ENCODE measurements at places on chromosomes 6 and 20.

DNA sequence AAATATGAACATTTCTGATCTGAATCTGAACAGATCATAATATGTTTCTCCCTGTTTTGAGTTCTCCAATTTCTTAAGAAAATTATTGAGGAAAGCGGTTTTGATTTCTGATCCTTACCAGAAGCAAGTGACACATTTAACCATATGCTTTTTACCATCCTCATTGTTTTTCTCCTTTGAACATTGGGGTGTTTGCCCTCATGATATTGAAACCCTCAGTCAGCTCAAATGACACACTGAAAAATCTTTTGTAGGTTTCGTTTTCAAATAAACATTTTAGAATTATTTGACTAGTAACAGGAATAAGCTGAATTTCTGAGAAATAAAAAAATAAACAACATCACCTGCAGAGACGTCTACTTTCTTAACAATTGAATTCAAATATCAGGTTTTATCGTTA, 252.1 kb downstream of the DOK5 start:
- DNase-seq, result no peak

DNA sequence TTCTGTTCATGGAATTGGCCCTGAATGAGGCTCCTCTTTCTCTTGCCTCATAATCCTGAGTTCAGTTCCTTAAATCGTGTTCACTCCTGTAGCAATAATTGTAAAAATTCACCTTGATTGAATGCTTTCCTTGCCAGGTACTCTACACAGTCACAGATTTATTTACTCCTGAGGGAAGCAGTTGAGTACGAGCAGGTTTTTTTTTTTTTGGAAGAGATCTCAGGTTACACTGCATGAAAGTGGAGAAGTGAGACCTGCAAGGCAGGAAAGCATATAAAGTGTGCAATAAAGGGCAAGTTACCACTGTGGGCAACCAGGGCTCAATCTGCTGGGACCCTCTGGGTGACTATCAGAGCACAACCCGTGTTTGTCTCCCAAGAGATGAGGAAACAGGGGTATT, 93.0 kb upstream of the DOK5 start:
- DNase-seq, result no peak

DNA sequence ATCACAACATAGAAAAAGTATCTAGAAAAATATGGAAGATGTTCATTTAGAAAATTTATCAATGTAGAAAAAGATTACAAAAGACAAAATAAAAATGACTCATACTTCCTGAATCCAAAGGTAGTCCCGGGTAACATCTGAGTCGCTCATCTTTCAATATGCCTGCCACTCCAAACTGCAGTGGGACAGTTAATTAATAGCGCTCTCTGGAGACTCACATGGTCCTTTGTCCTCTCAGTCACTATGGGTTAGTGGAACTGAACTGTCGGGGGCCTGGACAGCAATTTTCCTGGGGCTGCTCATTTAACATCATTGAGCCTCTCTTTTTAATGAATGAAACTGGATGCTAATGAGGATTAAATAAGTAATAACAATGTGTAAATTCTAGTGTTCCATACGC, 103.4 kb downstream of the MAP3K4 start:
- no peak for DNase-seq

GRCh38 chr20:2816030-2816582, at the start of gene TMEM239:
Gene TMEM239, plus strand, starts transcription at chr20:2816364. Its CDS starts 191 bp downstream, at chr20:2816555.
- no peak for DNase-seq

DNA sequence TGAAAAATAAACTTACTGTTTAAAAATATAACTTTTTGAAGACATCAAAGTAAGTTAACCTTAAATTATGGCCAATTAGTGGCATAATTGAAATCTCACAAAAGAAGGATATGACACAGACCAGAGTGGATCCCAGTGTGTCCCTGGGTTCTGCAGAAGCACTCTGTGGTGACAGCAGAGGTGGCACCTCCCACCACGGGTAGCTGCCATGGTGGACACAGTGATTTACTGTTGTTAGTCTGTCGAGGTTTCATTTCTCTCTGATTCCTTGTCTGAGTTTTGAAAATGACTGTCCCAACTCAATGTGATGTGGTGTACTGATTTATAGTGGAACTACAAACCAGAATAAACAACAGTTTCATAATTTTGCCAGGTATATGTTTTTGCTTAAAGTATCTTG, 76.5 kb downstream of the TULP4 start:
- no peak for DNase-seq

DNA sequence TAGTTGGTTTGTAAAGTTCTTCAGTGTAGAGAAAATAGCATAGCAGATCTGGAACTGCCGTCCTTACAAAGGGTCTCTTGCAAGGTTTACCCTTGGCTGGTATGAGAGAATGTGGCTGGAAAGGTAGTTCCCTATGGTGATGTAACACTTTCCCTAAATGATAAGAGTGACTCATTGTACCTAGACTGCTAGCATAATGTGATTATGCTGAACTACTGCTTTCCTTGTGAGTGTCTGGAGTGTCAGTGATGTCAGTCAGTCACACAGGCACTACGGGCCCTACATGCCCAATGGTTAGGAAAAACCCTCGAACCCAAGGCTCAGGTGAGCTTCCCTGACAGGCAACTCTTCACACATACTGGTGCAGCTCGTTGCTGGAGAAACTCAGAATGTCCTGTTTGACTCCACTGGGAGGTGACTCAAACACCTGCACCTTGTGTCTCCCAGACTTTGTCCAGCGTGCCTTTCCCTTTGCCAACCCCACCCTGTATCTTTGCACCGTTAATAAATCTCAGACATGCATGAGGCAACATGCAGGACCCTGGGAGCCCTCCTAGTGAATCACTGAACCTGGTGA, 28.4 kb upstream of the LY86 start:
- no peak for DNase-seq

DNA sequence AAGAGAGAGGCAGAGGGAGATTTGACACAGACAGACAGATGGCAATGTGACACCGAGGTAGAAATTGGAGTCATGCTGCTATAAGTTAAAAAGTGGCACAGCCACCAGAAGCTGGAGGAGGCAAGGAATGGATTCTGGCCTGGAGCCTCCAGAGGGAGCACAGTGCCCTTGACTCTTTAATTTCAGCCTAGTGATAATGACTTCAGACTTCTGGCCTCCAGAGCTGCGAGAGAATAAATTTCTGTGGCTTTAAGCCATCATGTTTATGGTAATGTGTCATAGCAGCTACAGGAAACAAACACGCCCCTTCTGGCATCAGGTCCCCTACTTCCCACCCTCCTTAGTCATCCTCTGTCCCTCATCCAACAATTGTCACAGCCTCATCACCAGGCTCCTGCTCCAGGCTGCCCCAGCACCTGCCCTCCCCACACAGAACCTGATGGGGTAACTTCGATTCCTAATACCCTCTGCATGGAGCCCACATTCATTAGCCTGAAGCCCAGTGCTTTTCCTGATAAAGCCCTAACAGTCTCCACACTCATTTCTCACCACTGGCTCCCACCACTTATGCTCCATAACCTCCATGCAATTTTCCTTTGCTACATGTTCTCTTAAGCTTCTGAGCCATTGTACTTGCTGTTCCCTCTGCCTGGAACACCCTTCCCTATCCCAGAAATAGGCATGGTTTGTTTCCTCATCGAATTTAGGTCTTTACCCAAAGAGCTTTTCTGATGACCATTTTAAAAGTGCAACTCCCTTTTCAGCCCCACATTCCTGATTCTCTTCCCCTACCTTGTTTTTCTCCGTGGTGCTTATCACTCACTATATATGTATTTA, 69.7 kb upstream of the TOX2 start:
- DNase-seq, result no peak

GRCh38 chr20:61497029-61497627, 245.1 kb downstream of the CDH4 start:
- no peak for DNase-seq

DNA sequence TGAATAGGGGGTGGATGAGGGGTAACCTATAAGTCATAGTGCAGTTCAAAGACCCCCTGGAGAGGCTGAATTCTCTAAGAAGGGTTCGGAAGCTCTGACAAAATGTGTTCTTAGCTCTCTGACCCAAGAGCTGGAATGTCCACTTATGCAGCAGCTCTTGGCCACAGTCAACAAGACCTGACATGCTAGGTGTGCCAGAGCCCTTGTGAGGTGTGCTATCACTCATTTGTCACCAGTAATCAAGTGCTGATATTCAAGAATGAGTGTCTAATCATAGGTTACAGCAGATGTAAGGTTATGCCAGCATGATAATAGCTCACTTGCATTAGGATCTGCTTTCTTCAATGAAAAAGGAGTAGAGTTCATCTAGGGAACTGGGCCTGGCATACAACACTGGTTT, 28.1 kb downstream of the TOMM6 start:
- no peak for DNase-seq

- no peak for DNase-seq
These were observed 8.8 kb downstream of the NR2E1 start for GRCh38 chr6:108174371-108175175.

DNA sequence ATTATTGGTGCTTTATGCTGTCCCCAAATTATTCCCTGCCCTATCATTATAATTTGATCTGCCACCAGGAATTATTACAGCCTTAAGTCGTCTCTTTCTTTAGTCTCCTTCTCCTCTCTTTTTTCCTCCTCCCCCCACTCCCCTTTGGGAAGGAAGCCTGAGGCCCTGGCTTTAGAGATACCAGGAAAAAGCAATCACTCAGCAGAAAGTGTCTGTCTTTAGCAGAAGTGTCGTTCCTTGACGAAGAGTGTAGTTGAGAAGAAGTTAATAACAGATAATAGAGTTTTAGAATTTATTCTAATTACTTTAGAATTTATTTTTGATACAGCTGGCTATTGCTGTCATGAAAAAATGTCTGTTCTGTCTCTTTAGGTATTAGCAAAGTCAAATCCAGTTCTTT, 16.5 kb downstream of the LIN28B start:
- DNase-seq, result no peak

DNA sequence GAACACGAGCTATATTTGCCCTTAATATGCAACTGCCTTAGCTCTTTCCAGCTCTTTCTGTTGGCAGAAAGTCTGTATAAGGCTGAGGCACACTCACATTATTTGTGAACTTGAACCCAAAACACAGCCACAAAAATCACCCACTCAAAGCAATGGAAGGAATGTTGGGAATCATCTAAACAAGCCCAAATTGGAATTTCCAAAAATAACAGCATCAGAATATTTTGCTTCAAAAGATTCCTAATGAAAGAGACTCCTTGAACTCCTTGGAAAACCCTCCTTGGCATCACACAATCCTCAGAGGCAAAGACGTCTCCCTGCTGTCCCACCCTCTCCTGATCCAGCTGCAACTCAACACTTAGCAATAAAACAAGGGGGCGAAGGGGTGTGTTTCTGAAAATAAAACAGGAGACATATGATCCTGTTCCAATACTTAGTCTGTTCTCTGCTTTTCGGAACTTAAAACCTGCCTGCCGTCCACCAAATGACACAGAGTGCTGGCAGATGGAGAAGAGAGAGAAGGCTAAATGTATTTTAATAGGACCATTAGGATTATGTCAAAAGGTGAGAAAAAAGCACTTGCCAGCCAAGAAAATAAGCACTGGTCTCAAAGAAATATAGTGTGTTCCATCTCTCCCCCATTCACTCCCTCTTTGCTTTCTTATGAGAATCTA, 320.7 kb upstream of the JARID2 start:
- no peak for DNase-seq

DNA sequence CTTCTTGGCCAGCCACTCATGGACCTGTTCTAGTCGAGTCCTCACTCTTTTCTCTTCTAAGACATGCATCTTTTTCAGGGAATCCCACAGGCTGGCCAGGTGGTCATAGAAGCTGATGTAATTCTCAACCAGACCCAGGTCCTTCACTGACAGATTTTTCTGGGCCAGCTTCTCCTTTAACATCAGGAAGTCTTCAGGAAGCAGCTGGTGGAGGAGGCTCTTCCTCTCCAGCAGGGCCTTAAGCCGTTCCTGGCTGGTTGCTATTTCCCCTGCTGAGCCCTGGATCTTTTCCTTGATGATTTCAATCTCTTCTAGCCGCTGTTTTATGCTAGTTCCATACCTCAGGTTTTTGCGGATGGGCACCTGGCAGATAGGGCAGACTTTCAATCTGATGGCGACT, 28.6 kb downstream of the DDX27 start:
- DNase-seq, result no peak

DNA sequence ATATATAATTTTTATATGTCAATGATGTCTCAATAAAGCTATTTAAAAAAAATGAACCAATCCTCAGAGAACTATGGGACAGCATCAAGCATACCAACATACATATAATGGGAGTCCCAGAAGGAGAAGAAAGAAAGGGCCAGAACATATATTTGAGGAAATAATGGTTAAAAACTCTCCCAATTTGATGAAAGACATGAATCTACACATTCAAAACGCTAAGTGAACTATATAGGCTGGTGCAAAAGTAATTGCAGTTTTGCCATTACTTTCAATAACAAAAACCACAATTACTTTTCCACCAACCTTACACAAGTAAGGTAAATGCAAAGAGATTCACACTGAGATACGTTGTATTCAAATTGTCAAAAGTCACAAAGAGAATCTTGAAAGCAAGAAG, 43.4 kb downstream of the ZNF133 start:
- DNase-seq, result no peak

- DNase-seq, result no peak
These were observed 231.3 kb downstream of the ERMARD start for GRCh38 chr6:169982461-169983386.

Measured in stimulated activated CD8-positive, alpha-beta memory T cell treated with anti-CD3 and anti-CD28 coated beads, Interleukin-2, amount 100 ng/mL, for 1 hour (primary cell).